ENCODE measurements at places on chromosomes 2 and 18. TPM values are rescaled to one million over a fixed set of nuclear protein-coding genes. Genes with fewer than 3 reads are reported as not detected.

- DNase-seq = no peak
- no peak overlapping the region for H3K4me3 ChIP-seq
- no peak overlapping the region for H3K27ac ChIP-seq
- H3K4me1 ChIP-seq = no peaks in the 10 kb centered on the region
Observed at GRCh38 chr2:227748079-227748478, 2.4 kb downstream of the SCYGR8 start.

DNA sequence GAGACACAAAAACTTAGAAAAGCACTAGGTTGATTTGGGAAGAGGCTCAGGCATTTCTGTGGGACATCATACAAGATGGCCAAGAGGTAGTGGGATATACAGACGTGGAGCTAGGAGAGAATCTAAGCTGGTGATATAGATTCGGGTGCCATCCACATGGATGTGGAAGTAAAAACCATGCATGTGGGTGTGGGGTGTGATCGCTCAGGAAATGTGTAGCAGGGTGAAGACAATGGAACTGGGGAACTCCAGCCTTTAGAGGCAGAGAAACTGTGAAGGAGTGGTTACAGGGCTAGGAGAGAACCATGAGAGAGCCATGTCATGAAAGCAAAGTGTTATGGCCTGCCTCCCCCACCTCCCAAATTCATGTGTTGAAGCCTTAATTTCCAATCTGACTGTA lies 43.0 kb upstream of the CTLA4 start:
- no peak overlapping the region for H3K4me3 ChIP-seq
- H3K27ac ChIP-seq = no peak overlapping the region
- DNase-seq = no peak
- H3K4me1 ChIP-seq = peaks cover 6% of the 10 kb centered on the region

DNA sequence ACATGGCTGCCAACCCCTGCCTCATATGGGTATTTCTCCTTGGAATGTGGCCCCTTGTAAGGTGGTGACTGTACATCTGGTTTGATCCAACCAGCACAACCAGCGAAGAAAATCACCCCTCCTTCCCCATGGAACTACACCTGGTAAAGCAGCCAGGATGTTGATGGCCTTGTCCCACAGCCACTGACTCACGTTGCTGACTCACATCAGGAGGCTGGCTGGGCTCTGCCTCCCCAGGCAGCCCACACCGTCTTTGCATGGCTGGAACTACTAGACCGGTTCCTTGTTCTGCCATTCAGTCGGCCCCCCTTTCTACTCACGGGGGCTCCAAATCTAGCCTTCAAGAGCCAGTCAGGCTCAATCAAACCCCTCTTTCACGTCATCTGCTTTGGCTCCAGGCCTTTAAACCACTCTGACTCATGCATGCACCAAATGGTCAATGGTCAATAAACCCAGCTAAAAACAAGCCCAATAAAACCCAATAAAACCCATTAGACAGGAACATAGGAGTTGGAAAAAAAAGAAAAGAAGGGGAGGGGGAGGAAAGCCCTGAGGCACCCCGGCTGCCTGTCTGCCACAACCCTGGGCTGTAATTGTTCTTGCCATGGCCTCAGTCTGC lies 114.8 kb downstream of the PLB1 start:
- no peaks in the 10 kb centered on the region for H3K36me3 ChIP-seq
- no peaks in the 10 kb centered on the region for H3K27me3 ChIP-seq
- peaks cover 34% of the 10 kb centered on the region for H3K4me1 ChIP-seq
- DNase-seq = no peak
- no peak overlapping the region for H3K27ac ChIP-seq

DNA sequence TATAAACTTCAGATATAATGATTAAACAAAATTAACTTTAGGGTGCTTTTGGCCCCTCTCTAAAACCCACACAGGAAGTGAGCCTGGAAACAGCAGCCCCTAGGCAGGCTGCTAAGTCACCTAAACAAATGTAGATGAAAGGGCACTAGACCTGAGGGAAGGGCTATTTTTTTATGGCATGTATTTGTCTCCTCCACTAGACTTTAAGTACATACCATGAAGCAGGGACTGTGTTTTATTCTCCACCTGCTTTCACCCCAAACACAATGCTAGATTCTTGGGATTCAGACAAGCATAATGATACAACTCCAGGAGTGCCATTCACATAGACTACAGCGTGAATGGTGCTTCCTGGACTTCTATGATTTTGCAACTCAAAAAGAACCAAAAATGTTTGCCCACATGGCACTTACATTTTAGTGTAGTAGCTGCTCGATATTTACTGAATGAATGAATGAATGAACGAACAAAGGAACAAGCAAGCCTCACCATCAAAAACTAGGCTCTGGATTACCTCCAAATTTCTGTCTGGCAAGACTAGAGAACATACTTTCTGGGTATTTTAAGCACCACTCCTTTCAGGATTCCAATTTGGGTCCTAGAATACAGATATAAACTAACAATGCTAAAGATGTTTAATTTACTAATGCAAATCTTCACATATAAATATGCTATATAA lies 10.1 kb downstream of the ATAD2B start:
- peaks cover 18% of the 10 kb centered on the region for H3K4me1 ChIP-seq
- peak overlapping the region; percentile 20 for H3K4me3 ChIP-seq
- no peak overlapping the region for H3K27ac ChIP-seq
- DNase-seq = peak; percentile 45
- H3K36me3 ChIP-seq = no peaks in the 10 kb centered on the region

DNA sequence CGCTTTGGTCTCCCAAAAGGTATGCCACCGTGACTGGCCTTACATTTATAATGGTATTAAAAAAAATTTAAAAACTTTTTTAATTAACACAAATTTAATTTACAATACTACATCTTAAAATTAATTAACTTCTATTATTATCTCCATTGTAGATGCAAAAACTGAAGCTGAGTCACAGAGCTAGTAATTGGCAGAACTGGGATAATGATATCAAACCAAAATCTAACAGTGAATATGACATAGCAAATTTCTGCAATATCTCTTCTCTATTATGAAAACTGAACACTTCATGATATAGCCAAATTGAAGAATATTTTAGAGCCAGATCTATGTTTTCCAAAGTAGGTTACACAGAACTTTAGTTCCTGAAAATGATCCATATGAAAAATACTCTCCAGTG lies 66.4 kb upstream of the CHAC2 start:
- H3K4me1 ChIP-seq = no peaks in the 10 kb centered on the region
- no peak overlapping the region for H3K27ac ChIP-seq
- no peak overlapping the region for H3K4me3 ChIP-seq

DNA sequence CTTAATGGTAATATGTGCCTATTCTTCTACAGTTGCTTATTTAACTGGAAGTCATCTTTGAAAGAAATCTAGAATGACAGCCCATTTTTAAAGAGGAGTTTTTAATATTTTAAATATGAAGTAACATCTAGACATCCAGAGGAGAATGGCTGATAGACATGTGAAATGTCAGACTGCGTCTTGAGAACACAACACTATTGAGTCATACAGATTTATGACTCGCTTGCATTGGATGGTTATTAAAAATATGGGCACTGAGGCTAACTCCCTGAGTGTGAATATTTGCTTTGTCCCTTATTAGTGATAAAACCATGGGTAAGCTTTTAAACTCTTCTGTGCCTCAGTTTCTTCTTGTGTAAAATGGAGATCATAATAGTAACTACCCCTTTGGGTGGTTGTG lies 22.9 kb downstream of the TDRD15 start:
- H3K4me3 ChIP-seq = no peak overlapping the region
- H3K36me3 ChIP-seq = no peaks in the 10 kb centered on the region
- no peak for DNase-seq
- H3K27ac ChIP-seq = no peak overlapping the region

- no peak for DNase-seq
- H3K4me3 ChIP-seq = no peak overlapping the region
- H3K36me3 ChIP-seq = no peaks in the 10 kb centered on the region
- H3K4me1 ChIP-seq = peaks cover 3% of the 10 kb centered on the region
Observed at GRCh38 chr2:202406445-202406978, 30.4 kb downstream of the BMPR2 start.

- H3K4me1 ChIP-seq = no peaks in the 10 kb centered on the region
- no peaks in the 10 kb centered on the region for H3K36me3 ChIP-seq
- no peak overlapping the region for H3K4me3 ChIP-seq
- no peak for DNase-seq
Observed at GRCh38 chr2:18498531-18498930, 61.9 kb downstream of the RDH14 start.

- H3K4me1 ChIP-seq = peaks cover 3% of the 10 kb centered on the region
- no peak for DNase-seq
- H3K4me3 ChIP-seq = no peak overlapping the region
- H3K27ac ChIP-seq = no peak overlapping the region
- peaks cover 32% of the 10 kb centered on the region for H3K27me3 ChIP-seq
Observed at GRCh38 chr2:231036131-231036530, 1.2 kb upstream of the C2orf72 start.

DNA sequence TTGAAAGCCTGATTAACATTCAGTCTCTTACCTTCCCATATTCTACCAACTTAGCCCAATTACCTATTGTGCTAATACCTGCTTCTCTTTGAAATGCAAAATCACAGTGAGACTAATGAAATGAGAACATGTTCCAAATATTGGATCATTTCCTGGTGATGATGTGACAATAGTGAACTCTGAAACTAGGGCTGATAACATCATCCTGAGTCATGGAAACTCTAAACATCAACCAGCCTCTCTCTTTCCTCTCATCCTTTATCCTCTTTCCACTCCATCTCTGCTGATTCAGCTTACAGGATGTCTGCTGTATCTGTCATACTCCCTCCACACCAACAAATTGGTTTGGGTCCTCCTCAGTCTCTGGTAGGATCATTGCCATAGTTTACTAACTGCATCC lies 98.8 kb upstream of the NCKAP5 start:
- no peaks in the 10 kb centered on the region for H3K27me3 ChIP-seq
- no peak overlapping the region for H3K27ac ChIP-seq
- no peaks in the 10 kb centered on the region for H3K36me3 ChIP-seq

- no peaks in the 10 kb centered on the region for H3K36me3 ChIP-seq
- DNase-seq = no peak
- no peak overlapping the region for H3K27ac ChIP-seq
- H3K27me3 ChIP-seq = no peaks in the 10 kb centered on the region
Observed at GRCh38 chr2:211591426-211591825, 947.2 kb downstream of the ERBB4 start.

- DNase-seq = no peak
- H3K27me3 ChIP-seq = no peaks in the 10 kb centered on the region
- H3K4me1 ChIP-seq = peaks cover 47% of the 10 kb centered on the region
- no peak overlapping the region for H3K4me3 ChIP-seq
- H3K27ac ChIP-seq = no peak overlapping the region
- no peaks in the 10 kb centered on the region for H3K36me3 ChIP-seq
Observed at GRCh38 chr18:58313491-58314032, 269.5 kb downstream of the NEDD4L start.

Gene AKAIN1
- not detected for polyA plus RNA-seq

Gene ACTG2
- 2.8 TPM for polyA plus RNA-seq

Gene LBX2
- polyA plus RNA-seq = 0.40 TPM

Gene NT5DC4
- not detected for polyA plus RNA-seq

Gene IGFBP2
- polyA plus RNA-seq = not detected

Gene GALNT13
- polyA plus RNA-seq = not detected

Gene LRATD1
- not detected for polyA plus RNA-seq

Measured in CD4-positive, CD25-positive, alpha-beta regulatory T cell (primary cell).